ENCODE measurements at places on chromosomes 6 and 20.

- no peak for DNase-seq
These were observed 98.4 kb downstream of the FOXC1 start for GRCh38 chr6:1708122-1708521.

DNA sequence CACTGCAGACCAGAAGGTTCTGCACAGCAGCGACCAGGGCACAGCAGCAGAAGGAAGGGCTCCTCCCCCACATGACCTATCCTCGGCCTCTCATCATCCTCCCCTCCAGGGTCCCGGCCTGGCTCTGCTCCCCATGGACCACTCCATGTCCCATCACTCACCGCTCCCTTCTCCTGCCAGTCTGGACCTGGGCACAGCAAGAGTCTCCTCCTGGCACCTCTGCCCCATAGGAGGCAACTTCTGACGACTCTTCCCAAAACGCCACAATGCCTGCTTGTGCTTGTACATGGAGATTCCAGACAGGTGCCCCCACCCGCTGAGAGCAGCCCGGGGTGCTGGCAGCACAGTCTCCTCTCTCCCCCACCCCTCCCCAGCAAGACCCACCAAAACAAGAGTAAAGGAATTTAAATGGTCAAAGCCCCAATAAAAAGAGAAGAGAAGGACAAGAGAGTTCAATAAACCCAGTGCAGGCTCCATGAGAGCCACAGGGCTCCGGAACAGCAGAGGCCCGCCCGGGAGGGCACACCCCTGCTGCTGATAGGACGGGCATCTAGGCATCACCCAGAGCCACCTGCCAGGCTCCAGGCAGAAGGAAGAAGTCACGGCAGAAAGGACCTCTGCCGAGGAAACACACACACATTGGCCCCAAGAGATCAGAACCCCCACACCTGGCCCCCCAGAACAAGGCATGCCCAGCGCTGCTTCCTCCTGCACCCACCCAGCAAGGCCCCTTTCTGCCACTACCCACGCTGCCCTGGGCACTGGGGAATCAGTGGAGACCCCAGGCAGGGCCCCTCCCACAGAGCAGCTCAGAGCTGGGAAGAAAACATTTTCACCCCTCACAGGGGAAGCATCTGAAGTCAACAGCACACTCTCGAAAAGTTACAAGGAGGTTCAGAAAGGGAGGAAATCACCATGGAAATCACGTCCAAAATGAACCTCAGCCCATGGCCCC, 15.2 kb downstream of the TAF4 start:
- DNase-seq, result no peak

GRCh38 chr6:6723921-6724538, 135.5 kb downstream of the LY86 start:
- DNase-seq, result peak; percentile 81

- no peak for DNase-seq
These were observed 306.4 kb downstream of the COL12A1 start for GRCh38 chr6:74899416-74899815.

GRCh38 chr6:66926060-66926459, 1219.0 kb upstream of the EYS start:
- no peak for DNase-seq

DNA sequence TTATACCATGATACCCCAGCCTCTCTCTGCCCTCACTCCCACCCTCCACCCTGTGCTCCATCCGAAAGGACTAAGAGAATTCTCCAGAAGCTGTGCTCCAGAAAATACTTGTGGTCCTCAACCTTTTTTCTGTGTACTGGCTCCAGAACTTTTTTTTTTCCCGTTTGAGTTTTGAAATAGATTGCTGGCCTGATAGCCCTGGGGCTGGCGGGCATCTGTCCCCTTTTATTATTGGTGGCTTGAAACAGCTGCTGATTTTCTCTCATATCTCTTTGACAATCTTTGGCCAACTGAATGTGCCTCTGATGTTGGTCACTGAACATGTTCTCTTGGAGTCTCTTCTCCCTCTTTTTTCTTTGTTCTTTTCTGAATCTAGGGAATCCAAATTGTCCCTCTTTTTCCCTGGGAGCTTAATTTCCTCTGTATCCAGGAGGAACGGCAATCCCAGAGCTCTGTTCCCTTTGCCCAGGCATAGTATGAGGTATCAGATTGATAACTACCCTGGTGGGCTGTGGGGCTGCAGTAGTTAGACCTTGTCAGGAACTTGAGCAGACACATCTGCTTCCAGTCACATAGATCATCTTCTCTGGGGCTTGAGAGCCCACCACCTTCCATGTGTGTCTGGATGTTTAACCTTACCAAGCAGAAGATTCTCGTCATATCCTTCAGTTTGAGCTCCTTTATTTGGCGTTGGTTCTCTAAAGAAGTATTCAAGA, 1.6 kb downstream of the PPARD start:
- no peak for DNase-seq

DNA sequence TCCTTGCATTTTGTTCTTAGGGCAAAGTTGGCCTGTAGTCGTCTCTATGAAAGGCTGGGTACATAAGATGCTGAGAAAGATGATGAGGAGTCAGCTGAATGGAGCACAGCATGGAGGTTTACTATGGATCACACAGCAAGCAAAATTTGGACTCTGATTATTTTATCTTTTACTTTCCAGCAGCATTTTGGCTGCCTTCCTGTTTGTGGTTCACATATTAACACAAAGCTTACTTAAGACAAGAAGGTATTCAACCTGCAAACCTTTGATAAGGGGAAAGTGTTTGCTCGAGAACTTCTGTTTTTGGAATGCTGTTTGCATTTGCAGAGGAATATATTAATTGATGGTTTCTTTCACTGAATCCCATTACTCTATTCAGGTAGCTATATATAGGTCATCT, 103.1 kb upstream of the ENPP5 start:
- no peak for DNase-seq

GRCh38 chr6:16388488-16388887, 150.1 kb downstream of the GMPR start:
- no peak for DNase-seq

GRCh38 chr6:84329516-84329915, 102.1 kb upstream of the CEP162 start:
- no peak for DNase-seq

- no peak for DNase-seq
These were observed 57.6 kb downstream of the JAG1 start for GRCh38 chr20:10616212-10616611.

- no peak for DNase-seq
These were observed 154.6 kb downstream of the RFPL4B start for GRCh38 chr6:112501705-112502104.

- DNase-seq, result no peak
These were observed 6.3 kb downstream of the SAMD5 start for GRCh38 chr6:147514831-147515230.

DNA sequence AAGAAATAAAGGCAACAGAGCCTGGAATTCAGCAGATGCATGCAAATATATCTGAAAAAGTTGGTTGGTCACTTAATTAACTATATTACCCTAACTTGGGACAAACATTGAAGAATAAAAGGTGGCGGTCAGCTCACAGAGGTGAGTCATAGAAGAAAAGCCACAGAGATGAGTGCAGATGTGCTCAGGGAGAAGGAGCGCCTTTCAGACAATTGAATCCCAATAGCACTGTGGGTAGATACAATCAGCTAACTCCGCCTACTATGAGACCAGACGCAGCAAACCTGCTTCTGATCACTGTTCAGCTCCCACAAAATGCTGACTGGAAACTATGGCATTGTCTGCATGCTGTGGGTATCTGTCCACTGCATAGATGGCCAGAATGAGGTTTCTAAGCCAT, 447.8 kb downstream of the PTPRT start:
- no peak for DNase-seq

GRCh38 chr20:51563486-51564332, 21.2 kb upstream of the NFATC2 start:
- peak; percentile 70 for DNase-seq

DNA sequence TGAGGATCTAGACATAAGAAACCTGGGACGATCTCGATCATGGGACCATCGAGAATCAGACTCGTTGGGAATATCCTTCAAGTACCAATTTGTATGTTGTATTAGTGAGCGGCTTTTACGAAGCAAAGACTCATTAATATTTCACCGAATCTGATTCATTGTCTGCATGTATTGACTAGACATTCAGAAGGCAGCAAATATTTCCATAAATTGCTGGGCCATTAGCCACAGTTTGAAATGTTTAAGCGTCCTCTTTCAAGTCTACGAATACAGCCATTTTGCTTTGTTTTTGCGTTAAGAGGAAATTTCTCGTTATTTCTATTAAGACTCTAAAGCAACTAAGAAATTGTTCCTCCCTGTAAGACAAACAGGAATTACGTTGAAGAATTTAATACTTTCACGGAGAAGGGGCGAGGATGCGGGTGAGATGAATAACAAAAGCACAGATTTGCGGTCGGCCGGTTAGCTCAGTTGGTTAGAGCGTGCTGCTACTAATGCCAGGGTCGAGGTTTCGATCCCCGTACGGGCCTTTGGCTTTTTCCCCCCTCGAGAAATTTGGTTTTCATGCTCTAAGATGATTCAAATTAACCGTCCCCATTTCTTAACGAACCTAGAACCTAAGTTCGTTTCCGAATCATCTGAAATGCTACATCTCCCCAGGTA, 18.5 kb downstream of the POM121L2 start:
- peak; percentile 41 for DNase-seq

All from AG20443 (cell line).